ENCODE measurements at places on chromosomes 1 and 21. TPM values are rescaled to one million over a fixed set of nuclear protein-coding genes. Genes with fewer than 3 reads are reported as not detected.

Gene LIN28A
- not detected for total RNA-seq

Gene ERVH48-1
- total RNA-seq: not detected

Gene C1orf50
- total RNA-seq: 2.0 TPM

Gene KRTAP26-1
- total RNA-seq: not detected

Gene ILDR2
- not detected for total RNA-seq

Gene NBPF9
- 8.7 TPM for total RNA-seq

Gene SPRR4
- total RNA-seq: not detected

Gene CD1C
- not detected for total RNA-seq

Gene CHRNB2
- not detected for total RNA-seq

Gene ADAMTSL4
- 23.4 TPM for total RNA-seq

Gene HMGCS2
- not detected for total RNA-seq

Gene DIRAS3
- total RNA-seq: 6.2 TPM

Gene AMPD1
- not detected for total RNA-seq

Gene SIM2
- not detected for total RNA-seq

Gene MIXL1
- not detected for total RNA-seq

Gene IGSF9
- not detected for total RNA-seq

Gene ADIPOR1
- 43.6 TPM for total RNA-seq

All from cardiac ventricle fibroblast (primary cell).